ENCODE measurements at places on chromosomes 1 and 21.

DNA sequence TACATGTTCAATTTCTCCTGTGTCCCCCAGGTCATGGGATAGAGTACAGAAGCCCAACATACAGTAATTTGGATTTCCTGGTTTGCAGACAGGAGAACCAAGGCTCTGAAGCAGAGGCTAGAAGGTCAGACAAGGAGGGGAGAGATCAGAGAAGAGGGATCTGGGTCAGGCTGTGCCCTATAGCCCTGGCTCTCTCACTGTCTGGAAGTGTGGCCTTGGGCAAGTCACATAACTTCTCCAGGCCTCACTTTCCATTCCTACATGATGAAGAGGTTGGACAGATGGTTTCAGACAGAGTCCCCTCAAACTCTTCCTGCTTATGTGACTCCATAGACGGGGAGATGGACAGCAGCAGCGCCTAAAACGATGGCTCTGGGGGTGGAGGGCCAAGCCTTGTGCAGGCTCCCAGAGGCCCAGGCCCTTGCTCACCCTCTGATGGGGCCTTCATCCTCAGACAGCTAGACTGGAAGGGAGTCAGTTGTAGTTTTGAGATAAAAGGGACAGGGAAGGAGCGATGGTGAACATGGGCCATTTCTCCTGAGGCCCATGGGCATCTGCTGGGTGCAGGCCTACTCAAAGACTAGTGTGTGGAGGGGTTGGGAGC is 2.9 kb downstream of the TRIM62 start:
- DNase-seq: no peak

GRCh38 chr1:183941001-183941400 is 96.5 kb downstream of the COLGALT2 start:
- peak; percentile 63 for DNase-seq

GRCh38 chr21:41651830-41652229 is 115.0 kb downstream of the RIPK4 start:
- DNase-seq: no peak

- DNase-seq: no peak
Measured at GRCh38 chr1:14724246-14724645, 125.8 kb downstream of the KAZN start.

DNA sequence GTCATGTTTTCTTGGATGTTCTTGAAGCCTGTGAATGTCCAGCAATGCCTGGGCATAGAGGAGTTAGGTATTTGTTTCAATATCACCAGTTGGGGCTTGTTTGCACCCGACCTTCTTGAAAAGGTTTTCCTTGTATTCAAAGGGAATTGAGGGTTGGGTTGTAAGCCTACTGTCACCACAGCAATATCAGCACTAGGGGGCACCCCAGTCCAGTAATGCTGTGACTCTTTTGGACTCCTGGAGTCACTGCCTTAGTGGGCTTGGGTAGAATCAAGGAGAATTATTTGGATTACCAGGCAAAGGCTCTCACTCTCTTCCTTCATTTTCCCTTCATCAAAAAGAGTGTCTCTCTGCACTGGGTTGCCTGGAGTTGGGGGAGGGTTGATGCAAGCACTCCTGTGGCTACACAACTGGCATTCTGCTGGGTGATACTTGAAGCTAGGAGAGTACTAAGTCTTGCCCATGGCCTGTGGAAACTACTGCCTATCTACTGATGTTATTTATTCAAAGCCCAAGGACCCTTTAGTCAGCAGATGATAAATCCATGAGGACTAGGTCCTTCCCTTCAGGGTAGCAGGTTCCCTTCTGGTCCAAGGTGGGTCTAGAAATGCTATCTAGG is 34.5 kb downstream of the OR10R2 start:
- DNase-seq: no peak

DNA sequence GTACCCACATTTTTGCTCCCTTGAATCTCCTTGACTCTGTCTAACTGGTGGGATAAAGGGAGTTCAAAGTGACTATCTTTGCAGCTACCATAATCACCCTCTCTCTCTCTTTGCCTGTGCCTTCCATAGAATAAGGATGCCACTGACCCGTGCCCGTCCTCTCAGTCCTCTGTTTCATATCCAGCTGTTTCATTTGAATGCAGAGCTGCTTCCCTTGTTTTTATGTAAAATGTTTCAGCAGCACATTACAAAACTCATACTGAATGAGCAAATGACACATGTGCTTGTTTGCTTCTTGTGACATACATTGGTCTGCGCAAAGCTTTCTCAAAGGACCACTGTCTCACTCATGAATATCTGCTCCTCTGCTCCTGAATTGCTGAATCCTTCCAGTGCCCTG is 38.4 kb downstream of the CDC42 start:
- no peak for DNase-seq

DNA sequence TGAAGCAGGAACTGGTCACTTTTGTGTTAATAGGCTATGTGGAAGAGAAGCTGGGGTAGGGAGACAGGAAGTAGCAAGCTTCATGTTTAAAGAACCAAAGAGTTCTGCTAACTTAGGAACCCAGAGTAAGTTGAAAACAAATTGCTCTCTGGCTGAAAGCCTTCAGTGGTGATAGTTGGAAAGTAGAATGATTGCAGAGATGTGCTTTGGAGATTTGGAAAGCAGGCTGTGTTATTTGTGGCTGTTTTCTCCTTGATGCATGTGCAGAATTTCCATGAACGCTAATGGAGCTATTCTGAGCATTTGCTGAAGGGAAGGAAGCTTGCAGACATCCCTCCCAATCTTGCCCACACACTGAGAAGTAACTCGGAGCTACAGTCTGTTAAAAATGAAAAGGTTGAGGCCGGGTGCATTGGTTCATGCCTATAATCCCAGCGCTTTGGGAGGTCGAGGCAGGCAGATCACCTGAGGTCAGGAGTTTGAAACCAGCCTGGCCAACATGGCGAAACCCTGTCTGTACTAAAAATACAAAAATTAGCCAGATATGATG is 45.7 kb downstream of the TCEANC2 start:
- peak; percentile 19 for DNase-seq

DNA sequence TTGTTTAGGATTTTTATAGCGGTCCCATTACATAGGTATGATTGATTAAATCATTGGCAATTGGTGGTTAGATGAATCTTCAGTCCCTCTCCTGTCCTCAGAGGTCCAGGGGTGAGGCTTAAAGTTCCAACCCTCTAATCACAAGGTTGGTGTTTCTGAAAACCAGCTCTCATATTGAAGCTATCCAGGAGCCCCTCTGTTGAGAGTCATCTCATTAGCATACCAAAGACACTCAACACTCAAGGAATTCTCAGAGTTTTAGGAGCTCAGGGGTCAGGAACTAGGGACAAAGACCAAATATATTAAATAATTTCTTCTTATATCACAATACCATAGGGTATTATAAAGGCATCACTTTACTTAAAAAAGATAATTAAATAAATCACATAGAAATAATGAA is 23.3 kb downstream of the FCRL2 start:
- DNase-seq: no peak

DNA sequence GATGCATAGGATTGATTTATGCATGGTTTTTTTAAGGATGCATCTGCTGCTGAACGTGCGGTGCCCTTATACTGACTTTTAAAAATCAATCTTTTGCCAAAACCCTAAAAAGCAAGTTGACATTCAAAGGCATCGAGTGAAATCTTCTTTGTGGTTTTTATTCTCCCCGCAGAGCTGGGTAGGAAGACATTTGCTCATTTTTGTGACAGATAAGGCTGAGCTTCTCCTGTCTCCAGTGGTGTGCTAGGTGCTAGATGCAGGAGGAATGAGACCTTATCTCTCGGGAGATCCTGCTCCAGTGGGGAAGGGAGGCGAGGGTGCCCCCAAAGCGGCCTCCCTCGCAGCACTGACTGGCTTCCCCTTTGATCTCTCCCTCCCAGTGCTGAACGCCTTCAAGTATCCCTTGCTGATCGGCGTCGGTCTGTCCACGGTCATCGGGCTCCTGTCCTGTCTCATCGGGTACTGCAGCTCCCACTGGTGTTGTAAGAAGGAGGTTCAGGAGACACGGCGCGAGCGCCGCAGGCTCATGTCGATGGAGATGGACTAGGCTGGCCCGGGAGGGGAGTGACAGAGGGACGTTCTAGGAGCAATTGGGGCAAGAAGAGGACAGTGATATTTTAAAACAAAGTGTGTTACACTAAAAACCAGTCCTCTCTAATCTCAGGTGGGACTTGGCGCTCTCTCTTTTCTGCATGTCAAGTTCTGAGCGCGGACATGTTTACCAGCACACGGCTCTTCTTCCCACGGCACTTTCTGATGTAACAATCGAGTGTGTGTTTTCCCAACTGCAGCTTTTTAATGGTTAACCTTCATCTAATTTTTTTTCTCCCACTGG is 14.9 kb upstream of the CD101 start:
- DNase-seq: no peak

DNA sequence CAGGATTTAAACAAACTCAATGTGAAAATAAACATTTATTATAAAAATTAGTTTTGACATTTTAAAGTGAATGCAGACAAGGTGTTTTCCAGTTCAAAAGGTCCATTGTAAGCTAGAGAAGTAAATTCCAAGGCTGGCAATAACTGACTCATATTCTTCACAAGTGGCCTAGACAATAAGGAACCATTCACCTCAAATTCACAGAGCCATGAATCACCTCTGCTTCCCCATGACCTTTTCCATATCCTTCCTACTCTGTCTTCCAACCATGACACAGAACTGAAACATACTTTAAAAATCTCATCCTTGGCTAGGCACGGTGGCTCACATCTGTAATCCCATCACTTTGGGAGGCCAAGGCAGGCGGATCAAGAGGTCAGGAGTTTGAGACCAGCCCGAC is 24.8 kb downstream of the F11R start:
- DNase-seq: no peak

- no peak for DNase-seq
Measured at GRCh38 chr1:246580497-246581370, 14.5 kb downstream of the CNST start.

Measured in hindlimb muscle (tissue), 1 donor.